Fibroblast of skin of scalp (primary cell): ENCODE measurements at places on chromosomes 5 and 9.

DNA sequence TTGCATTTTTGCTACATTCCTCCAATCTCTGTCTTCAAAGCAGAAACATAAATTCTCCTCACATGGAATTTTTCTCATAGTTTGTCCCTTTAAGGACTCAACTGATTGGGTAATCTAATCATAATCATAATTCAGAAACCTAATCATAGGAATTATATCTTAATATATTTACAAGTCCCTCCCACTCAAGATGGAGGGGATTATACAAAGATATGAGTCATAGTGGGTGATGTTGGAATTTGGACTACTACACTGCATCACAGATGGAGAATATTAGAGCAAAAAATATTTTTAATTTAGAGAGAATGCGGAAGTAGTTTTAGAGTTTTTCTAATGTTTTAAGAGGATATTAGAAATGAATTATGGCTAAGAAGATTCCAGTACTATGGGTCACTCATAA lies 1034.0 kb downstream of the DTWD2 start:
- peak; percentile 63 for DNase-seq

DNA sequence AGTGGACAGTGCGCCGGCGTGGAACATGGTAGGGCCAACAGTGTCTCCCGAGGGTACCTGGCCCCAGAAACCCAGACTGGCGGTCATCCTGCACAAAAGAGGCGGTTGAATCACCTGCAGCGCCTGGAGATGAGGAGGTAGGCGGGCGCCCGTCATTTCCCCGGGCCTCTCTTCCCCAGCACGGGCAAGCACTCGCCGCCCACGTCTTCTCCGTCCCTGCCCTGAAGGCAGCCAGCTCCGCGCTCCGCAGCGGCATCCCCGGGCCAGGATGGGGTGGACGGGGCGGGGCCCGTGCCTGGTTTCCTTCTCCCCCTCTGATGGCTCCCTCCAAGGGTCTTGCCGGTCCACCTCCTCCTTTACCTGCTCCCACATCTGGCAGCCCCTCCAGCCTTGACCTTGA lies 27.1 kb upstream of the N4BP3 start:
- no peak for DNase-seq

DNA sequence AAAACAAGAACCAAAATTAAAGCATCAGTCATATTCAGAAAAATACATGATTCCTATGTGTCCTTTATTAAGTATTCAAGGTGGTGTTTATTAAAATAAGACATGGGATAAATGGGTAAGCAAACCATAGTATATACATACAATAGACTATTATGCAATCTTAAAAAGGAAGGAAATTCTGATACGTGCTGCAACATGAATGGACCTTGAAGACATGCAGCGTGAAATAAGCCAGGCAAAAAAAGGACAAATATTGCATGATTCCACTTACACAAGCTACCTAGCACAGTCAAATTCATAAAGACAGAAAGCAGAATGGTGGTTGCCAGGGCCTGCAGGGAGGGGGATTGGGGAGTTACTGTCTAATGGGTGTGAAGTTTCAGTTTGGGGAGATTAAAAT lies 127.7 kb downstream of the DMAC1 start:
- no peak for DNase-seq

GRCh38 chr5:43702815-43703214 lies 99.8 kb downstream of the NNT start:
- peak; percentile 12 for DNase-seq

GRCh38 chr9:130341839-130342713 lies 76.5 kb downstream of the HMCN2 start:
- no peak for DNase-seq

DNA sequence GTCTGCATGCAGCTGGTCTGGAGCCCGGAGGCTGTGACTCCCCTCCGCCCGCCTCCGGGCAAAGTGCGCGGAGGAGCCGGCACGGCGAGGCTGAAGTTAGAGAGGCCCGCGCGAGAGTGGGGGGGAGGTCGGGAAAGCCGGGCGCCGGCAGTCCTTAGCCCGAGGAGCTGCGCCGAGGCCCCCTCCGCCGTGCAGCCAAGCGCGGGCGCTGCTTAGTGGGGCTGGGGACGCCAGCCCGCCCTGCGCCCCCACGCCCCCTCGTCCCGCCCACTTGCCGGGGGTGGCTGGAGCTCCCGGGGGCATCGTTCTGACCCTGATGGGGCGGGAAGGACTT lies 403 bp downstream of the NINJ1 start:
- DNase-seq = peak; percentile 62

DNA sequence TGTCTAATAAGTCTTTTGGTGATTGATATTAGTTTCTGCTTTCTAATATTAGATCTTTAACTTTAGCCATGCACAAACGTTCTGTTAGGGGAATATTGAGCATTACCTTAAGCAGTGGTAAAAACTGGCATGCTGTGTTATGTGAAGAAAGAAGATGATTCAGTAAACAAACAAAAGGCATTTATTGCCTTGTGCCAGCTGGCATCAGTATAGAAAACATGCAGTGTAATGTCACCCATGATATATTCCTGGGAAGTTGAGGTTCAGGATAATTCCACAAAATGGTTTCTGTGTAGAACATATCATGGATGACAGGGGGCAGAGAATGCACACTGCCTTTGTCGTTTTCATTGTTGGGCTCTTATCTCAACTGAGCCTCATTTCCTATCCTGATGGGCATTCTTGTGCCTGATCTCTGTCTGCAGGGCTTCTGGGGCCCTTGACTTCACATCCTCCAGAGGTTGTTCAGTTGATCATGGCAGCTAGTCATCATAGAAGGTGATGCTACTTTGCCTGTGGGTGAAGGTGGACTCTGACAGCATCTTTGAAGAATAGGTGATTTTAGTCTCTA lies 24.2 kb downstream of the LRRTM2 start:
- DNase-seq = no peak

- peak; percentile 62 for DNase-seq
Measured at GRCh38 chr5:109694451-109694891, 4.7 kb downstream of the MAN2A1 start.

DNA sequence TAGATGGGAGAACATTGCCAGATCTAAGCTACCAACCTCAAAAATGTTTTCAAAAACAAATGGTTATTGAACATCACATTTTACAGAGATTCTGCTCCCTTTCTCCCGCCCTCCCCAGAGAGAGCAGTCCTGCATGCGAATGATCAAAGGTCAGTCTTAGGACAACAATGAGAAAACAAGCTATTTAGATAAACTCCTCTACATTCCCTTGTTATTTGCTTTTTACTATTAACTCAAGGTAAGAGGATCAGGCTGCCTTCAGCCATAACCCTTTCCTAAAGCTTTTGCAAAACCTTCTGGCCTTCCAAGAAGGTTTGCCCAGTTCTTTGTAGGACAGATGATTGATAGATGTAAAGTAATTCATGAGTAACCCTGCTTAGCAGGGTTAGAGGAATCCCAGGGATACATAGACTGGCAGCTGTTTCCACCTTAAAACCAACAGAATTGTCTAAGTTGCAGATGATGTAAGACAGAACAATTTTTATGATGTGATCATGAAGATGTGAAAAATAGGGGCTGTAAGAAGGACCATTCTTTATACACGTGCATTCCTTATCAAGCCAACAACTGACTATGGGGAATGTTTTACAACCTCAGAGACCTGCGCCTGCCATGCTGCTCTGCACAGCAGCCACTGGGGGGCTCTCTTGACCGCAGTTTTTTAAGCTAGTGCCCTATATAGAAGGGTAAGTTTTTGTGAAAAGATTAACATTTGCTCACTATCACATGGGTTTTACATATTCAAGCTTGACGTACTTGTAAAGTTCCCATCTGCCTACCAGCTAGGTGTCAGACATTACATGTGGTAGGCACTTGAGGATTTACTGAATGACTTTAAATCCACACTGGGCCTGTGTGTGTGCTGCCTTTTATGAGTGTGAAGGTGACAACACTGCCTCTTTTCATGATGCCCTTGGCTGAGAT lies 2.3 kb upstream of the ZNF782 start:
- peak; percentile 64 for DNase-seq

GRCh38 chr9:79588488-79589223 lies 16.9 kb downstream of the TLE4 start:
- DNase-seq = no peak

GRCh38 chr5:142151436-142152383 lies 43.1 kb downstream of the NDFIP1 start:
- peak; percentile 74 for DNase-seq

GRCh38 chr5:172769616-172770373 lies 1.2 kb downstream of the DUSP1 start:
- DNase-seq = peak; percentile 33

GRCh38 chr5:39207345-39208045 lies 11.9 kb downstream of the FYB1 start:
- no peak for DNase-seq

GRCh38 chr9:105832096-105832710 lies 137.9 kb downstream of the TMEM38B start:
- DNase-seq = no peak

DNA sequence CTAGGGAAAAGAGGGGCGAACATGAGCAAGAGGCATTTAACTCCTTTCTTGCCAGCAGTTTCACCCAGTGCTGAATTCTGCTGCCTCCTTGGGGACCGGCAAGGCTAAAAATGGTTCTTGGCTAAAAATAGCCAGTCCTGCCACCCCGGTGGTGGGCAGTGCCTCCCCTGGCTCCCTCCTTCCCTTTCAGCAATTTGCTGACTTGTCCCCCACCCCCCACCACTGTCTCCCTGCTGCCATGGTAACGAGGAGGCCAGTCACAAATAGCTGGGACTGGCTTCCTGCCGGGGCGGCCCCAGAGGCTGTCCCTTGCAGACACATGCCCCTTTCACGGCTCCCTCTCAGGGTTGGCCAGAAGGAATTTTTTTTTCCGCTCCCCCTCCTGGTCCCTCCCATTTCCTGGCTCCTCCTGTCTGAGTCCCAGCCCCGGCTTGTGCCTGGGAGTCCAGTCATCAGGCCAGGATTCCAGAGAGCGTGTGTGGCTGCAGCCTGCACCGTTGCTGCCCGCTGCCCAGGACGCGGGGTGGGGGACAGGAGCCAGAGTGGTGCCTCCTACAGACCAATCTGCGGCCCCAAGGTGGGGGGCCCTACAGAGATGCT lies 130.3 kb downstream of the RGS3 start:
- DNase-seq = peak; percentile 99

DNA sequence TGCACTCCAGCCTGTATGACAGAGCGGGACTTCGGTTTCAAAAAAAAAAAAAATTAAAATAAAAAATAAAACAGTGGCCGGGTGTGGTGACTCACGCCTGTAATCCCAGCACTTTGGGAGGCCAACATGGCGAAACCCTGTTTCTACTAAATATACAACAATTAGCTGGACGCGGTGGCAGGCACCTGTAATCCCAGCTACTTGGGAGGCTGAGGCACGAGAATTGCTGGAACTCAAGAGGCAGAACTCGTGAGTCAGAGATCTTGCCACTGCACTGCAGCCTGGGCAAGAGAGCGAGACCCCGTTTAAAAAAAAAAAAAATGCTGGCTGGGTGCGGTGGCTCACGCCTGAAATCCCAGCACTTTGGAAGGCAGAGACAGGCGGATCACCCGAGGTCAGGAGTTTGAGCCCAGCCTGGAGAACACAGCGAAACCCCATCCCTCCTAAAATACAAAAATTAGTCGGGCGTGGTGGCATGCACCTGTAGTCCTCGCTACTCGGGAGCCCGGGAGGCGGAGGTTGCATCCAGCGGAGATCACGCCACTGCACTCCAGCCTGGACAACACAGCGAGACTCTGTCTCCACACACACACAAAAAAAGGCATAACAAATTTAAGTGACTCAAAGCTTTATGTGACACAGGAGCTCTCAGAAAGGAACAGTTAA lies 1.5 kb upstream of the NPM1 start:
- no peak for DNase-seq

GRCh38 chr5:153101235-153102180 lies 389.0 kb upstream of the GRIA1 start:
- no peak for DNase-seq

DNA sequence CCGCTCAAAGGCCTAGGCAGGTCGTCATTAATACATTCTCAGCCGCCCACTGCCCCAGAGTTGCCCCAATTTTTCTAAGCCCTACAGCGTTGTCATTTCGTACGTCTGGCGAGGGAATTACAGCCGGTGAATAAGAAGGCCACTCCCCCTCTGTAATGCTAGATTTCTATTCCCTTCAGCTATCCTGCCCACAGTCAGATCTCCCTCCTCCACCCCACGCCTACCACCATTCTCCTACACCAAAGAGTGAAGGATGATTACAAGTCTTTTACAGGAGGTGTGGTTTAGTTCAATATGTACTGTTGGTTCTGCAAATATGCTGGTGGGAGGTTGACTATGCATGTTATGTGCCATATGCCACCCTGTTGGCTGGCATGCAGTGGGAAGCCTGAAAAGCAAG lies 83.7 kb upstream of the SMIM15 start:
- no peak for DNase-seq

- DNase-seq = no peak
Measured at GRCh38 chr5:179609834-179610108, 13.7 kb downstream of the HNRNPH1 start.

DNA sequence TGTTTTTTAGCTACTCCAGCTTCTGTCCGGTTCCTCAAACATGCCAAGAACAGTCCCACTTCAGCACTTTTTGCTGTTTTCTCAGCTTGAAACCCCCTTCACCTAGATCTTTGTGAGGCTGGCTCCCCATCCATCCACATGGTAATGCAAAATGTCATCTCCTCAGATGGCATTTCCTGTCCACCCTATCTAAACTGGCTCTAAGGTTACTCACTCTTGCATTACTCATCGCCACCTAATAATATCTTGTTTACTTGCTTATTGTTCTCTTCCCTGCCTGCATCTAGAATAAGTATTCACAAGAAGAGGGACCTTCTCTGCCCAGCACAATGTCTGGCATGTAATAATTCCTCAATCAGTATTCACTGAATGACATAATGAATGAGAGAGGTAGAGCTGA lies 220.1 kb downstream of the FAM114A2 start:
- DNase-seq = no peak

- DNase-seq = peak; percentile 43
Measured at GRCh38 chr5:97979740-97980139, 793.7 kb upstream of the RGMB start.

GRCh38 chr5:91219091-91219802 lies 163.9 kb downstream of the ARRDC3 start:
- DNase-seq = peak; percentile 29

- no peak for DNase-seq
Measured at GRCh38 chr5:142878638-142879037, 108.5 kb downstream of the ARHGAP26 start.

DNA sequence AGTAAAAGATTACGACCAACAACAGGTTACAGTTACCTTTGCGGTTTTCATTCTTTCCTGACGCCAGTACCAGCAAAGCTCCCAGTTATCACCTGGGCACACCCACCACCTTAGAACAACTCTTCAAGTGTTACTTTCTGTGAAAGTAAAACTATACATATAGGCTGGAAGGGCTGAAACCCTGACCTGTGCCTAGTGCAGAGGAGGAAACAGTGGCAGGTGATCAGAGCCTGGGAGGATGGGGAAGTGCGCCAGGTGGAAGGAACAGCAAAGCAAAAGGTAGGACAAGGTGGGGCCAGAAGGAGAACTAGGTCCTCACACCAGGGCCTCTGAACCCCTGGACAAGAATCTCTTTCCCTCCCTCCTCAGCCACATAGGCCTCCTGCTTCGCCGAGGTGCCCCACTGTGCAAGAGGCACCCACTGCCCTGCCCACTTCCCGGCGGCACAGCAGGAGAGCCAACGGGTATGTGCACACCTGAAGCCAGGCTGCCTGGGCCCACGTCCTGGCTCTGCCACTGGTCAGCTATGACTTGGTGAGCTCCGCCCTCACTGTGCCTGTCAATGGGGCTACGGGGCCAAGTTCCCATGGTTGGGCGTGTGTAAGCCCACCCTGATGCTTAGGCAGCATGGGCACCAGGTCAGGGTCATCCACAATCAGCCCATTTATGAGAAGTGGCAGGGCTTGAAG lies 26.9 kb downstream of the BICD2 start:
- no peak for DNase-seq

- DNase-seq = no peak
Measured at GRCh38 chr5:127311781-127312525, 21.4 kb downstream of the MEGF10 start.

- DNase-seq = no peak
Measured at GRCh38 chr9:20242510-20243189, 379.6 kb downstream of the MLLT3 start.
